ENCODE measurements at places on chromosomes 7 and 10. TPM values are rescaled to one million over a fixed set of nuclear protein-coding genes. Genes with fewer than 3 reads are reported as not detected.
A peak's percentile ranks its signal among the peaks of the same experiment; 100 is the strongest.

The NPY gene
- total RNA-seq, result not detected

The C10orf90 gene
- not detected for total RNA-seq

The DGKI gene
- total RNA-seq, result 5.2 TPM

The ELAPOR2 gene
- total RNA-seq, result 15.8 TPM

- H3K27ac ChIP-seq, result no peak overlapping the region
- no peaks in the 10 kb centered on the region for H3K4me1 ChIP-seq
- no peak for DNase-seq
- H3K36me3 ChIP-seq, result no peaks in the 10 kb centered on the region
- H3K4me3 ChIP-seq, result no peak overlapping the region
- no peaks in the 10 kb centered on the region for H3K27me3 ChIP-seq
Measured at GRCh38 chr10:72173619-72174296, 42.1 kb upstream of the ANAPC16 start.

GRCh38 chr10:43825421-43825820, 176.7 kb upstream of the ZNF32 start:
- H3K4me1 ChIP-seq, result no peaks in the 10 kb centered on the region
- no peak for DNase-seq
- H3K27me3 ChIP-seq, result no peaks in the 10 kb centered on the region
- no peak overlapping the region for H3K4me3 ChIP-seq

DNA sequence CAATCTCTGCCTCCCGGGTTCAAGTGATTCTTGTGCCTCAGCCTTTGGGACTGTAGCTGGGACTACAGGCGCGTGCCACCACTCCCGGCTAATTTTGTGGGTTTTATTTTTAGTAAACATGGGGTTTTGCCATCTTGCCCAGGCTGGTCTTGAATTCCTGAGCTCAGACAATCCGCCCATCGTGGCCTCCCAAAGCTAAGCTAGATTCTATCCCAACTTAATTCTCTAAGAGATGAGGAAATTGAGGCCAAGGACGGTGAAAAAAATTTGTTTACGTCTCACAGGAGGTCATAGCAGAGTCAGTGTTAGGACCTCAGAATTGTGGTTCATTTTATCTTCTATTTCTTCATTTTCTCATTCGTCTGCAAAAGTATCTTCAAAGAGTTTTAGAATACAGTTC, 6.1 kb downstream of the CCAR1 start:
- H3K27me3 ChIP-seq, result no peaks in the 10 kb centered on the region
- H3K27ac ChIP-seq, result no peak overlapping the region
- no peak for DNase-seq
- H3K4me1 ChIP-seq, result no peaks in the 10 kb centered on the region

GRCh38 chr10:12925845-12926244, 75.7 kb downstream of the CCDC3 start:
- H3K27me3 ChIP-seq, result no peaks in the 10 kb centered on the region
- H3K27ac ChIP-seq, result no peak overlapping the region
- no peaks in the 10 kb centered on the region for H3K4me1 ChIP-seq
- no peak overlapping the region for H3K4me3 ChIP-seq

- DNase-seq, result no peak
- peaks cover 14% of the 10 kb centered on the region for H3K4me1 ChIP-seq
- no peaks in the 10 kb centered on the region for H3K27me3 ChIP-seq
Measured at GRCh38 chr7:47539398-47540052, 42.4 kb downstream of the TNS3 start.

DNA sequence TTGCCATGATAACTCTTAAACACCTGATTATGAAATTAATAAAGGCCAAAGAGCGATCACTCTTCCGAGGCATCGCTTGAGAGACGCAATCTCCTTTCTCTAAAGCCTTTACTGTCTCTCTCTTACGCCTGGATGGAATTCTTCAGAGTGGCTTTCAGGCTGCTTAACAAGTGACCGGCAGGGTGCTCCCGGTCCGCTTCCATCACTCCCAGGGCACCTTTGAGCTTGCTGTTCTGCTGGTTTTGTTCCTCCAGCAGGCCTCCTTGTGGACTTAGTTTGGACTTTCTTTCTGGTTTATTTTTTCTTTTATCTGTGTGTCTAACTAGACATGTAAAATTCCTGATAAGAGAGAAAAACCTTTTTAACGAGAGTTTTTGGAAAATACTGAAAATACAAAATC, 60.9 kb downstream of the MRPL32 start:
- DNase-seq, result no peak
- no peaks in the 10 kb centered on the region for H3K4me1 ChIP-seq
- no peak overlapping the region for H3K27ac ChIP-seq
- H3K27me3 ChIP-seq, result no peaks in the 10 kb centered on the region

DNA sequence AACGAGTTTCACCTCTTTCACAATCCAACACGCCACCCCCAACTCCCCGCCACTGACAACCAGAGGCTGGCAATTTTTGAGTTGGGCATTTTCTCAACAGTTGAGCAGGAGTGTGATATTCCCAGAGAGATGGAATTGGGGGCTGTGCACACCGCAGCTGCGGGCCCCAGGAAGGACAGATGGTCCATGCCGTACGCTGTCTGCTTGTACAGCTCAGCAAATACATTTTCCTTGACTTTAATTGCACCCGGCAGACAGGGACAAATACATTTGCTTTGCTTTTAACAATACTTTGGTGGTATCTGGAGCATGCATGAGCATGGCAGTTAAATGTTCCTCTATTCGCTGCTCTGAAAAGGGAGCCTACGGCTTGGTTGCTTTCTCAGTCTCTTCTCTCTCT, 354.2 kb upstream of the DPP6 start:
- H3K4me3 ChIP-seq, result no peak overlapping the region
- no peaks in the 10 kb centered on the region for H3K36me3 ChIP-seq
- H3K27me3 ChIP-seq, result no peaks in the 10 kb centered on the region
- H3K27ac ChIP-seq, result no peak overlapping the region
- H3K4me1 ChIP-seq, result no peaks in the 10 kb centered on the region

DNA sequence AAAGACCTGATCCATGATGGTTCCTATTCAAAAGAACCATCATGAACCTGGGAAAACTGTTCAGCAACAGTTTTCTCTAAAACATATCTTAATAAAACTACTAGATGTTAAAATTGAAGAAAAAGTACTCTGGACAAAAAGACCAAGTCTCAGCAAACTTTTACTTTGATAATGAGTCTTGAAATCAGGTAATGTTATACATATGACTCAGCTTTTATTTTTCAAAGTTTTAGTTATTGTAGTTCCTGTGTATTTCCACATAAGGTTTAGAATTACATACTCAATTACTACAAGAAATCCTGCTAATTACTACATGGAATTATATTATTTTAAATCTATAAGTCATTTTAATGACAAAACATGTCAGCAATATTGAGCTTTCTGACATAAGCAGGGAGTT, 42.2 kb downstream of the ZNF33B start:
- H3K36me3 ChIP-seq, result no peaks in the 10 kb centered on the region
- H3K4me1 ChIP-seq, result no peaks in the 10 kb centered on the region
- H3K27ac ChIP-seq, result no peak overlapping the region
- no peak for DNase-seq
- no peak overlapping the region for H3K4me3 ChIP-seq

DNA sequence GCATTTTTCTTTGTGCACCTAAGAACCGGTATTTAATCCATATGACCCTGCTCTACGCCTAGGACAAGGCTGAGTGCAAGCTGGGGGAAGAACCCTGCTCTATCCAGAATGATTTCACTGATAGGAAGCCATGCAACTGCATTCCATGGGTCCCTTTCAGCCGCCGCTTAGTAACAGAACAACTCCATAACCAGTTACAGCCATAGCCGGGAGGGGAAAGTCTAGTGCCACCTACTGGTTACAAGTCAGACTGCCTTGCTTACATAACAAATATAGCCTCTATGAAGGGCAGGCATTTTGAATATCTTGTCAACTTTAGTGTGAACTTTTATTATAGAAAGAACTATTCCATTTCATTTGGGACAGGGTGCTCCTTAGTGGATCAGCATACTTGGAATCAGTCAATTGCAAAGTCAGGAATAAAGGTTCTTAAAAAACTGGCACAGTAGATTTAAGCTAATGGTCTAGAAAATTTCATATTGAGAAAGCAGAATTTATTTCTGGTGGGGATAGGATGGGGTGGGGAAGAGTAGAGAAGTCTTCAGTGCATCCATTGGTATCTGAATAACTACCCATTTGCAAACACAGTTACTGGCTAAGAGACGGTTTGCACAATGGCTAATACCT, 521.7 kb downstream of the ADRA2A start:
- peak; percentile 57 for DNase-seq
- no peaks in the 10 kb centered on the region for H3K4me1 ChIP-seq
- H3K27me3 ChIP-seq, result no peaks in the 10 kb centered on the region
- H3K4me3 ChIP-seq, result no peak overlapping the region
- H3K36me3 ChIP-seq, result no peaks in the 10 kb centered on the region

GRCh38 chr7:135757719-135758411, 9.3 kb upstream of the FAM180A start:
- H3K27ac ChIP-seq, result peak overlapping the region; percentile 67
- DNase-seq, result peak; percentile 43
- no peaks in the 10 kb centered on the region for H3K4me1 ChIP-seq
- H3K36me3 ChIP-seq, result no peaks in the 10 kb centered on the region
- peak overlapping the region; percentile 21 for H3K4me3 ChIP-seq
- H3K27me3 ChIP-seq, result no peaks in the 10 kb centered on the region

DNA sequence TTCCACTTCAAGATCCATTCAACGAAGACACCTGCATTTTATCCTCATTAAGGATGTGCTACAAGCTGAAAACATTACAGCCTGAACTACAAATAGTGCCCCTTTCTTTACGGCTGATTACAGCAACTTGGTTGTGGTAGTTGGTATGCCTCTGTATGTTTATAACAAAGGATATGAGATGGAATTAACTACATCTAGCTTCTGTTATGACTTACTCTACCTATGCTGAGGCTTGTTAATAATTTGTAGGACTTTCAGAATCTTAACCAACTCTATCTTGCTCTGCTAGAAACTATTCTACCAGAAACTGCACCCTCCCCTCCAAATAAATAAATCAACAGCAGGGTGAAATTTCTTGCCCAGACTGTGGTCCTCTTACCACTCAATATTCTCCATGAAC, 448.1 kb downstream of the GRM8 start:
- no peaks in the 10 kb centered on the region for H3K27me3 ChIP-seq
- no peak for DNase-seq
- no peaks in the 10 kb centered on the region for H3K36me3 ChIP-seq
- H3K4me1 ChIP-seq, result no peaks in the 10 kb centered on the region
- no peak overlapping the region for H3K4me3 ChIP-seq

DNA sequence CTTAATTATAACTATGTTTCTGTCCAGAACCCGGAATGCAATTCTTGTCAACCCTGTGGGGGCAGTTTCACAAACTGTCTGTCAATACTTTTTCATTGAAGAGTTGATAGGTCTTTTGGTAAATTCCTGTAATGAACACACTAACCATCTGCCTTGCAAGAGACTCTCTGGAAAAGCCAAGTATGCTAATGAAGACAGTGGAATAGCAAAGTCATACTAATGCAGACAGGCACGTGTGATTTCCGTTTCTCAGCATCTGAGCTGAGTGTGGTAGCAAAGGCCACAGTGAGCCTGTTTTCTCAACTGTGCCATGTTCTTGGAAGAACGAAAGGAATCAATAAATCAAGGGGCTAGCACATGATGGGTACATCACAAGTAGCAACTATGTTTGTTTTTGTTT, 494.1 kb upstream of the NRP1 start:
- no peak overlapping the region for H3K4me3 ChIP-seq
- no peak for DNase-seq
- no peak overlapping the region for H3K27ac ChIP-seq
- no peaks in the 10 kb centered on the region for H3K36me3 ChIP-seq

Measured in uterus (tissue), 4 donors.